ENCODE measurements at places on chromosomes 5 and 9. TPM values are rescaled to one million over a fixed set of nuclear protein-coding genes. Genes with fewer than 3 reads are reported as not detected.
A peak's percentile ranks its signal among the peaks of the same experiment; 100 is the strongest.

- H3K27me3 ChIP-seq, result no peaks in the 10 kb centered on the region
- peaks cover 55% of the 10 kb centered on the region for H3K4me1 ChIP-seq
- H3K36me3 ChIP-seq, result peaks cover 37% of the 10 kb centered on the region
- no peak overlapping the region for H3K4me3 ChIP-seq
- peak overlapping the region; percentile 0 for H3K27ac ChIP-seq
These were observed 3.7 kb downstream of the IPPK start for GRCh38 chr9:92666236-92666635.

- DNase-seq, result peak; percentile 66
- H3K27me3 ChIP-seq, result no peaks in the 10 kb centered on the region
- no peak overlapping the region for H3K27ac ChIP-seq
- no peaks in the 10 kb centered on the region for H3K36me3 ChIP-seq
- no peak overlapping the region for H3K4me3 ChIP-seq
- H3K4me1 ChIP-seq, result peaks cover 8% of the 10 kb centered on the region
These were observed 62.6 kb downstream of the NEK6 start for GRCh38 chr9:124320062-124320973.

GALNT12 gene
- 1.3 TPM for total RNA-seq

ZFP2 gene
- 1.1 TPM for total RNA-seq

DNA sequence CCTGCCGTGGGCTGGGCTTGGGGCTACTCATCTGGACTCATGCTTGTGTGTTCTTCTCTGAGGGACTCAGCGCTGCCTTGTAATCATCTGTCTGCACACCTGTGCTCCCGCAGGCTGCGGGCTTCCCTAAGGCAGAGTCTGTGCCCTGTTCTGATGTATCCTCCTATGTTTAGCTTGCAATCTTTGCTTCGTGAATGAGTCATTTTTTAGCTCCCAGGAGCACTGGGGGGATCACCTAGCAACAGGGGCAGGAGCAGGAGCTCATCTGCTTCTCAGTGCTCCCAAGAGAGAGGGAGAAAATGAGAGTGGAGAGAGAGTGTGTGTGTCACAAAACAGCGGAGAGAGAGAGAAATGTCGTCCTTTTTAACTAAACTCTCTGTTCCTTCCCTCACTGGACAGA, 202.4 kb upstream of the ZNF618 start:
- H3K4me3 ChIP-seq, result no peak overlapping the region
- H3K4me1 ChIP-seq, result peaks cover 23% of the 10 kb centered on the region
- no peak for DNase-seq
- H3K27ac ChIP-seq, result no peak overlapping the region
- no peaks in the 10 kb centered on the region for H3K27me3 ChIP-seq
- H3K36me3 ChIP-seq, result no peaks in the 10 kb centered on the region

- peak overlapping the region; percentile 99 for H3K4me3 ChIP-seq
- H3K27ac ChIP-seq, result peak overlapping the region; percentile 86
- H3K4me1 ChIP-seq, result peaks cover 30% of the 10 kb centered on the region
- no peaks in the 10 kb centered on the region for H3K27me3 ChIP-seq
- no peaks in the 10 kb centered on the region for H3K36me3 ChIP-seq
- DNase-seq, result peak; percentile 27
These were observed 962 bp upstream of the TXN start for GRCh38 chr9:110257097-110257841.

Measured in heart right ventricle (tissue), 16 donors.